ENCODE measurements at places on chromosomes 2 and 18. TPM values are rescaled to one million over a fixed set of nuclear protein-coding genes. Genes with fewer than 3 reads are reported as not detected.

COBLL1 gene
- 22.1 TPM for polyA plus RNA-seq

- H3K27me3 ChIP-seq: no peaks in the 10 kb centered on the region
- no peaks in the 10 kb centered on the region for H3K36me3 ChIP-seq
- H3K27ac ChIP-seq: no peak overlapping the region
These were observed 36.8 kb upstream of the IGFBP2 start for GRCh38 chr2:216596236-216596979.

GRCh38 chr2:18395555-18395954 is 164.9 kb downstream of the RDH14 start:
- no peak overlapping the region for H3K27ac ChIP-seq
- H3K4me3 ChIP-seq: no peak overlapping the region
- no peaks in the 10 kb centered on the region for H3K4me1 ChIP-seq
- no peak for DNase-seq
- H3K27me3 ChIP-seq: no peaks in the 10 kb centered on the region

GRCh38 chr2:40095000-40095399 is 315.9 kb upstream of the THUMPD2 start:
- no peak overlapping the region for H3K27ac ChIP-seq
- H3K4me1 ChIP-seq: no peaks in the 10 kb centered on the region
- no peaks in the 10 kb centered on the region for H3K36me3 ChIP-seq
- H3K4me3 ChIP-seq: no peak overlapping the region

GRCh38 chr18:13516855-13517254 is 209.5 kb downstream of the FAM210A start:
- no peaks in the 10 kb centered on the region for H3K36me3 ChIP-seq
- H3K4me1 ChIP-seq: peaks cover under 1% of the 10 kb centered on the region
- H3K27ac ChIP-seq: no peak overlapping the region
- no peak for DNase-seq

SATB2 gene
- polyA plus RNA-seq: 1.3 TPM

TMEM37 gene
- 19.8 TPM for polyA plus RNA-seq

PLCL1 gene
- 15.7 TPM for polyA plus RNA-seq

- H3K4me3 ChIP-seq: no peak overlapping the region
- no peak overlapping the region for H3K27ac ChIP-seq
- H3K4me1 ChIP-seq: no peaks in the 10 kb centered on the region
- H3K27me3 ChIP-seq: no peaks in the 10 kb centered on the region
- H3K36me3 ChIP-seq: no peaks in the 10 kb centered on the region
- no peak for DNase-seq
These were observed 96.6 kb downstream of the NEDD4L start for GRCh38 chr18:58140387-58141325.

- no peak overlapping the region for H3K4me3 ChIP-seq
- no peaks in the 10 kb centered on the region for H3K4me1 ChIP-seq
- no peak for DNase-seq
- H3K27ac ChIP-seq: no peak overlapping the region
- H3K27me3 ChIP-seq: no peaks in the 10 kb centered on the region
These were observed 991.9 kb upstream of the CHAC2 start for GRCh38 chr2:52775674-52776073.

GRCh38 chr2:229856413-229856812 is 65.4 kb downstream of the TRIP12 start:
- H3K4me3 ChIP-seq: no peak overlapping the region
- H3K36me3 ChIP-seq: peaks cover 4% of the 10 kb centered on the region
- no peaks in the 10 kb centered on the region for H3K4me1 ChIP-seq
- H3K27me3 ChIP-seq: no peaks in the 10 kb centered on the region
- DNase-seq: no peak

GRCh38 chr2:102826904-102827303 is 65.1 kb downstream of the TMEM182 start:
- H3K27ac ChIP-seq: no peak overlapping the region
- no peaks in the 10 kb centered on the region for H3K36me3 ChIP-seq
- DNase-seq: no peak
- H3K27me3 ChIP-seq: no peaks in the 10 kb centered on the region
- peaks cover 5% of the 10 kb centered on the region for H3K4me1 ChIP-seq

HTRA2 gene
- 46.9 TPM for polyA plus RNA-seq

DLX2 gene
- polyA plus RNA-seq: 0.50 TPM

DNA sequence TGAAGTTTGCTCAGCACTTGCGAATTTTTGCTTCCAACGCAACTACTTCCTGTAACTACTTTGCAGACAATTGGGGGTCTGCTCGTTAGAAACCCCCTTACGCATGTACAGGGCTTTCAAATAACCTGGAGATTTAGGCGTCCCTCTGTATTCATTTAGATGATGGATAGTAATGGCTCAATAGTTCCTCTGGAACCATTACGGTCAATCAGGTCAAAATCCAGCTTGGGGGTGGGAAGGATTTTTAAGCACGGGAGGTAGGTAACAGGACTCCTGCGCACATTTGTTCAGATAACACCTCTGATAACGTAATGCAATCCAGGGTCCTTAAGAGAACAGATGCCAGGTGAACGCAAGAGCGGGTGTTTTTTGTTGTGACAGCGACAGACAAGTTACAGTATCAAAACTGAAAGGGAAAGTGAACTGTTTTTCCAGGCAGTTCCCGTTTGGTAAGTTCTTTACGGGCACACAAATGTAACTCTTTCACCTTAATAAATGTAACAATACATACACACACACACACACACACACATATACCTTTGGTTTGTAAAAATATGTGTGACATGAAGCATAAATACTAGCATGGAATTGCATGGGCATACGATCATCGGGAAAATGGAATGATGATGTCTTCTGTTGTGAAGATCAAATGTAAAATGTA is 3.8 kb upstream of the OSR1 start:
- no peaks in the 10 kb centered on the region for H3K36me3 ChIP-seq
- H3K27ac ChIP-seq: no peak overlapping the region
- DNase-seq: no peak

DNA sequence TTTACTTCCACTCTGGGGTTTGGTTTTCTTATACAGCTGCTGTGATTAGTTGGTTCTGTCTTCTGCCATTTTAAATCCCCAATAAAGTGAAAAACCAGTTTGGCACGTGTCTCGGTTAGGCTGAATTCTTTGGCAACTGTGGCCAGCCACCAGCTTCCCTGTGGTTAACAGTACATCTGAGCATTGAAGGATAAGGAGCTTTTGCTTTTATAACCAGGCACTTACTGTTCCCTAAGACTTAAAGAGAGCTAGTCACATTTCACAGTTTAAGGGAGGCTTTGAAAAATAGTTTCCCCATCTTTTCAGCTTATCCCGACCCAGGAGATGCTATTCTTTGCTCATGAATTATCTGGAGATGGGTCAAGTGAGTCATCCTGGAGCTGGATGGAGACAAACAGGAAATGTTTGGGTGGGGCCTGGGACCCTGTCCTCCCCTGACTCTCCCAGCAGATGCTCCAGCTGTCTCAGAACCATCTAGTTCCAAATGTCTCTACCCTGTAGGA is 57.3 kb upstream of the EML6 start:
- DNase-seq: no peak
- peak overlapping the region; percentile 48 for H3K27ac ChIP-seq
- H3K36me3 ChIP-seq: peaks cover 5% of the 10 kb centered on the region
- no peak overlapping the region for H3K4me3 ChIP-seq

DNA sequence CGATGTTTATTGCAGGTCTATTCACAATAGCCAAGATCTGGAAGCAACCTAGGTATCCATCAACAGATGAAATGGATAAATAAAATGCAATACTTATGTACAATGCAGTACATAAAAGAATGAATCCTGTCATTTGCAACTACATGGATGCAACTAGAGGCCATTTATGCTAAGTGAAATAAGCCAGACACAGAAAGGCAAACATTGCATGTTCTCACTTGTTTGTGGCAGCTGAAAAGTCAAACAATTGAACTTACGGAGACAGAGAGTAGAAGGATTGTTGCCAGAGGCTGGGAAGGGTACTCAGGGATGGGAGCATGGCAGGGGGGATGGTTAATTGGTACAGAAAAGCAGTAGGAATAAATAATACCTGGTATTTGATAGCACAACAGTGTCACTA is 563.9 kb downstream of the TMX3 start:
- H3K4me3 ChIP-seq: no peak overlapping the region
- H3K27ac ChIP-seq: no peak overlapping the region
- no peaks in the 10 kb centered on the region for H3K27me3 ChIP-seq
- no peaks in the 10 kb centered on the region for H3K4me1 ChIP-seq
